Muscle of arm (tissue), 14 donors: ENCODE measurements at places on chromosomes 6 and 20.

DNA sequence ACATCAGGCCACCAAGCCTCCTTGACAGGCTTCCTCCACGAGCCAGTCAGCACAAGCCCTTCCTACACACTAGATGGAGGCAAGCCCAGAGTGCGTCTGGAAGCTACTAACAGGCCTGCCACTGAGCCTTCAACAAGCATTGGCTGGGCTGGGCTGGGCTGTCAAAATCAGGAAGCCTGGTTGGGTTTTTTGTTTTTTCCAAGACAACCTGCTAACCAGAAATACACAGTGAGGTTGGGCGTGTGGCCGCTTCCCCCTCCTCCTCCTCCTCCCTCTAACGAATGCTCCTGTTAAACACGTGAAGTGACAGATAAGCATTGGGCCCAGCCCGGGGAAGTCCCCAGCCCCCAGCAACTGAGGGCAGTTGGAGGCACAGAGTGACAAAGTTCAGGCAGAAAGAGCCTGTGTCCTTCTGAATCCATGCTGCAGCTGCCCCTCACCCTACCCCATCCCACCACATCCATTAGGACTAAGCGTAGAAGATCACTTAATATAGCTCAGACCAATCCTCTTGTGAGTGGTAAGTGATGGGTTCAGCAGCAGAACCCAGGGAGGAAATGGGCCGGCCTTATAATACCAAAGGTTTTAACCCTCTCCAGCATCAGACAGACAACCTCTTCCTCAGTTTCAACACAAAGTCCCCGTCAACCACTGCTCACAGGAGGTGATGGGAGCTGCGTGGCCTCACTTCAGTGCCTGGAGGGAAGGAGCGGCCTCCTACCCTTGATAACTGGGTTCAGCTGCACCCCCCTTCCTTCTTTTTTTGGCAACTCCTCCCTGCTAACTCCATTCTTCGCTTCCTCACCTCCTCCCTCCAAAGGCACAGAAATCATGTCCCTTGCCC lies 1.1 kb downstream of the NFATC2 start:
- peak; percentile 88 for DNase-seq

DNA sequence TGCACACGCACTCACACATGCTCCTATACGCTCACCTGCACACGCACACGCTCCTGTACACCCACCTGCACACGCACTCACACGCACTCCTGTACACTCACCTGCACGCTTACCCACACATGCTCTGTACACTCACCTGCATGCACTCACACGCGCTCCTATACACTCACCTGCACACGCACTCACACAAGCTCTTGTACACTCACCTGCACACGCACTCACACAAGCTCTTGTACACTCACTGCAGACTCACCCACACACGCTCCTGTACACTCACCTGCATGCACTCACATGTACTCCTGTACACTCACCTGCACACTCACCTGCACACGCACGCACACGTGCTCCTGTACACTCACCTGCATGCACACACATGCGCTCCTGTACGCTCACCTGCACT lies 22.0 kb upstream of the TAF4 start:
- DNase-seq, result no peak

DNA sequence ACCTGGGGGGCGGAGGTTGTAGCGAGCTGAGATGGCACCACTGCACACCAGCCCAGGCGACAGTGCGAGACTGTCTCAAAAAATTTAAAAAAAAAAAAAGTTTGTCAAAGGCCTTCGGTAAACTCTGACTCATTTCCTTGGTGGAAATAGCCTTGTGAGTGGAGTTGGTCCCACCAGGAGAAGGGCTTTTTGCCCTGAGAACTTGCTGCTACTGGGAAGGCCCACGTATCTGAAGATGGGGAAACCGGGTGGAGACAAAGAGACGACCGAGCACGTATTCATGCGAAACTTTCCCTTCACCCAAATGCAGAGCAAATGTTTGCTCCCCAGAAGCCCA lies 51.7 kb downstream of the SLC22A23 start:
- no peak for DNase-seq

DNA sequence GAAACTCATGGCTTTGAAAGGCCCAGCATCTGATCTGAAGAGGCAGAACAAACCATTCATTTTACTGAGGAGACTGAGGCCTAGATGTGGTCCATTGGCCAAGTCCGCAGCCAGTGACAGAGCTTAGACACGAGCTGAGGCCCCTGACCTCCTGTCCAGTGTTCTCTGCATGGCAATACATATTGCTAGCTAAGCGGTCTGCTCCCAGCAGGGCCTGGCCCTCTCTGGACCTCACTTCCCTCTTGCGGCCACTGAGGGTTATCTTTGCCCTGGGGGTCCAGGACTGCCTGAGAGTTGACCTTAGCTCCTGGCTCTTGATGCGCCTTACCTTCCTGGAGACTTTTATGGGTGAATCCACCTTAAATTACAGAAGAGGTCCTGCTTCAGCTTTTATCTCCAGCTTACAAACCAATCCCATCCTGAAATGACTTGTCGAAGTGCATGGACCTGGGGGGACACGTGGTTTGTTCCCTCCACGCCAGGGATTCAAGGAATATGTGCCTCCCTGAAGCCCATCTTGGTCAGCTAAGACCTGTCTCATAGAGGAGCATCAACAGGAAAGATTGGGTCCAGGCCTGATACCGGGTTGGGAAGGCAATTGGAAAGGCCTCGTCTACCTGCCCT lies 75.6 kb downstream of the CNBD2 start:
- DNase-seq, result no peak

GRCh38 chr6:69284176-69284730 lies 512.6 kb downstream of the LMBRD1 start:
- peak; percentile 36 for DNase-seq

DNA sequence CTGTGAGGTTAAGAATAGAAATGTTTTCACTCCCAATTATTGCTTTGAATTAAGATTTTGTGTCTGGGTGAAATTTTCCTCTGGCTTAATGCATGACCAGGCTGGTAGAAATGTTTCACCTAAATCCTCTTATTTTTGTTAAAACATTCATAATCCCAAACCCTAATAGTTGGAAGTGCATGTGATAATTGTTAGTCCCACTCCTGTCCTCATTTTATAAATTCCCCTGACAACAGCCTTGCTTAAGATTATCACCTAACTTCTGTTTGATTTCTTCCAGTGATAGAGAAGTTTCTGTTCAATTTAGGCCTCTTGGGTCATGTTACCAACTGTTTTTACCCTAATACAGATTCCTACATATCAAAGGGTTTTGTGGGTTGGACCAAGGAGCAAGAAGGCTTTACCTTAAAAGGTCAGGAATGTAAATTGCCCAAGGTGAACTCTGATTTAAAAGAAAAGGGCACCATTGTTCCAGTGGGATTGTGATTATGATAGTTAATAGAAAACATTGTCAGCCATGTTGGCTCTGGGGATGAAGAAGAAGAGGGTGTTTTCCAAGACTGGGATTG lies 158.7 kb upstream of the CENPW start:
- no peak for DNase-seq

DNA sequence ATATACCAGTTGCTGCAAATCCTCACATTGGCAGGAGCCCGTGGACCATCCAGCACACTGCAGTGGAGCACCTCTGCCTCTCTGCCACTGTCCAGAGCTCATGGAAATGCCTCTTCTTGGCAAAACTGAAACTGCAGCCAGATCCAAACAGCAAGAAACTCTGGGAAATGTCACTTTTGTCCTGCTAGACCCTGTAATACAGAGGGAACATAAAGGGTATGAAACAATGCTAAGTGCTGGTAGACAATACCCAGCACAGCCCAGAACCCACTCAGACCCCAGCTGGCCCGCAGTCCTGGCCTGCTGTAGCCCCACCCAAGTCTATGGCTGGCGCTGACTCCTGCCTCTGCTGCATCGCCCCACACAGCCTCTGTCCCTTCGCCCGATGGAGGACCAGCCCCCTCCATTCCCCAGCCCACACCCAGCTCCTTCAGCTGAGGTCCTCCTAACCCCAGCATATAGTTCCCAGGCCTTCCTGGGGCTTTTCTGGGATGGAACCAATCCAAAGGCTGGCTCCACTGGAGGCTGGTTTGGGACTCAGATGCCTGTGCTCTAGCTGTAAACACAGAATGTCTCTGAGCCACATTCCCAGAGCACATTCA lies 242.5 kb downstream of the LRFN2 start:
- no peak for DNase-seq

GRCh38 chr6:155311086-155311485 lies 3.2 kb downstream of the TFB1M start:
- no peak for DNase-seq

- no peak for DNase-seq
Measured at GRCh38 chr6:33390767-33391277, 801 bp upstream of the KIFC1 start.

DNA sequence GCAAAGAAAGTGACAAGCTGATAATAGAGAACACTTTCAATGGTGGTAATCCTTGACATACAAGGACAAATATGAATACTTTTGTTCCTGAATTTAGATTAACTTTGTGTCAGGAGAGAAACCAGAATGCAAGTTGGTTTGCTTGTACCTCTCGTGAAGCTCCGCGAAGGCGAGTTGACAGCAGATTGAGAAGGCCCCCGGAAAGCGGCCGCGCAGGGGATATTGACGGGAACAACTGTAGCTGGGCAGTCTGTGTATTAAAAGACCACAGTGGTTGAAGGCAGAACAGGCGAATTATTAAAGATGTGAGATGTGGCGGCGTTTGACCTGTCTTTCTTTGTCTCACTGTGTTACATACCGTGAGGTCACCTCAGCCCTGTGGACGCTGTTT lies 175.8 kb upstream of the RALGAPA2 start:
- no peak for DNase-seq

GRCh38 chr6:141335477-141336273 lies 797.0 kb upstream of the GJE1 start:
- DNase-seq, result no peak

DNA sequence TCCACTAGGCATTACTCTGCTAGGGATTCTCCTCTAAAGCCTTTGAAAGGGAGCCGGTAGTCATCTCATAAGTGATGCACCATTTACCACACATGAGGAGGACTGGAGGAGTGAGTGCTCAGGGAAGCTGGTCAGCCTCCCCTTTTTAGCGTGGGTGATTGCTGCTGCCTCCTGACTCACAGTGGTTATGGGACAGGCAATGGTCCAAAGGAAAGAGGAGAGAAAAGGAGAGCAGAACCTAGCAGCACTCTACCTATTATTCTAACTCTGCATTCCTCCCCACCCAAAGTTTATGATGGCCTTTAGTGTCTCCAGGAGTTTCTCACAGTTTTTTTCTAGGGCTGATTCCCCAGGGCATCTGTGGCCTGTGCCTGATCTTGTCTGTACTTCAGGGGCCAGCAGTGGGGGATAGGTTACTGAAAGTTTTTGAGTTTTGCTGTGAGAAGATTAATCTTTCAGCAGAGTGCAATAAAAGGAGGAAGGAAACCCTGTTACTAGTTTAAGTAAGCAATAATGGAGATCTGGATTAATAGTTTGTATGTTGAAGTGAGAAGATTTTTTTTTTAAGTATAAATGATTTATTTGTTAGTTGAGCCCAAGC lies 36.4 kb upstream of the GCLC start:
- no peak for DNase-seq

DNA sequence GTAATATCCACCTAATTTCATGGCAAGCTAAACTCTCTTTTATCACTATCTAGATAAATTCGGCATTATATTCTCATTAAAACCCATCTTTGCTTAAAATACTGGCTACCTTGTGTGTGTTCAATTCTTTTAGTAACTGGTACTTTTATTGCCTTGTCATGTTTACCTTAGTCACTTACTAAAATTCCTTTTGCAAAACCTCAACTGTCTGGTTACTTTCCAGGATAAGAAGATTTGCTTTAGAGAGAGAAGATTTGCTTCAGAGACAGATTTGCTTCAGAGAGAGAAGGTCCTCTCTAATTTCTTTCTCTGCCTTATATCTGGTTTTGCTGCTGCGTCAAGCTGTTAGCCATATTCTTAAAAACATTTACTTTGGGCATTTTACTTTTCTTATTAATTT lies 151.5 kb upstream of the MLIP start:
- no peak for DNase-seq

DNA sequence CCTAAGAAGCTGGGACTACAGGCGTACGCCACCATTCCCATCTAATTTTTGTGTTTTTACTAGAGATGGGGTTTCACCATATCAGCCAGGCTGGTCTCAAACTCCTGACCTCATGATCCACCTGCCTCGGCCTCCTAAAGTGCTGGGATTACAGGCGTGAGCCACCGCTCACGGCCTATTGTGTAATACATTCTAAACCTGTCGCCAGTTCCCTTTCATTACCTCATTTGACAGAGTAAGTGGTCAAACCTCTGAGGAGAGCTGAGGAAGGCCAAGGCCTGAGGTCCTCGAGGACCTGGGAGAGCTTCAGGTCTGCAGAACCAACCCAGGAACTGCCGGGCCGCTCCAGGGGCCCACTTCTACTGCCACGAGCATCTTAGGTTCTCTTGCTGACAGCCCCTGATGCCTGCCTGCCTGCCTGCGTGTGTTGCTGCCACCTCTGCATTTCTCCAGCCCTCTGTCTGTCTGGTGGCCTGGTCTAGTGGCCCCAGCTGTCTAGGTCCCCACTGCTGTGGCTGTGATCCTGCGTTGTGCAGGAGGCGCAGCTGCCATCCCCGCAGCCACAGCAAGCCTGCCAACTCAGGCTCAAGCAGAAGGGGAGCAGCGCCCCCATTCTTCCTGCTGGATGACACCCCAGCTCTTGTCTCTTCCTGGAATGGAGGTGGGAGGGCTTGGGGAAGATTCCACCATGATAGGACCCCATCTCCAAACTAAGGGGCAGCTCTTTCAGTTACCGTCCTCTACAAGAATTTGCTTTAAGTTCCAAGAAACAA lies 45.3 kb downstream of the PRR18 start:
- no peak for DNase-seq

GRCh38 chr6:24854077-24854666 lies 55.5 kb upstream of the ARMH2 start:
- DNase-seq, result no peak

GRCh38 chr20:63009988-63010769 lies 3.4 kb upstream of the BHLHE23 start:
- no peak for DNase-seq

DNA sequence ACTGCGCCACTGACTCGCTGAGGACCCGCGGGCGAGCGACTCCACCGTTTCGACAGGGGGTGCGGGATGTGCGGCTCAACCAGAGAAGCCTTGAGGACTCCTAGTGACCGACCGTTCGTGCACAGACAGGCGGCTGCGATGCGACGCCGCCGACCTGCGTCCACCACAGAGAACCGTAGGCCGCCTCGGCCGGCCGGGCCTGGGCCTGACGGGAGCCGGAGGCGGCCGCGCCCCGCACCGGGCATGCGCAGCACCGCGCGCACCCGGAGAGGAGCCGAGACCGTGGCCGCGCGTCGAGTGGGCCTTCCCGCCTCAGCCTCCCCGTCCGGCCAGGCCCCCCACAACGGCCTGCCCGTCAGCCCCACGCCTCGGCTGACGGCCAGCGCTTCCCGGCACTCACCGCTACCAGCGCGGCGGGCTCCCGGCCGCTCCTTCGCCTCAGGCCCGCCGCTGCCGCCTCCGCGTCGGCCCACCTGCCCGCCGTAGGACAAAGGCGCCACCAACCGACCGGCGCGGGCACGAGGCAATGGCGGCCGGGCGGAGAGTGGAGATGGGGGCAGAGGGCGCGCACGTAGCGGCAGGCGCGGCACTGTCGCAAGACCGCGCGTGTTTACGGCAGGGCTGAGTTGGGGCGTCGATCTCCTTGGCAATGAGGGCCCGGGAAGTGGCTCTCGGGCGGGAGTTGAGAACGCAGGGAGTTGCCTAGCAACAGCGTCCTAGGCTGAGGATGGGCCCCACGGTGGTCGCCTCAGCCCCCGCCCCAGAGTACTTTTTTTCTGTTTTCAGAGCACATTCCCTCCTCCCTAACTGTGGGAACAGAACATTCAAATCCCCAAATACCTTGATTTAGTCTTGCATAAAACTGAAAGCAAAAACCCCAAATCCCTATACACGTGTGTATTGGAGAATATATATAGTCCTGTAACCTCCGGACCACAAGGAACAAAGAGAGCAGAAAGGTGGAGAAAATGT lies at the start of gene NCOA5:
Gene NCOA5 (minus strand): TSS at position 546 of the 972 bp plus-strand sequence. CDS start 10,538 bp downstream, outside the sequence.
- DNase-seq, result peak; percentile 95
